Aorta (tissue), 5 donors: ENCODE measurements at places on chromosomes 7 and 10. TPM values are rescaled to one million over a fixed set of nuclear protein-coding genes. Genes with fewer than 3 reads are reported as not detected.

- H3K27me3 ChIP-seq, result no peaks in the 10 kb centered on the region
- H3K36me3 ChIP-seq, result no peaks in the 10 kb centered on the region
- no peak overlapping the region for H3K27ac ChIP-seq
- H3K4me3 ChIP-seq, result no peak overlapping the region
These were observed 55.0 kb downstream of the C1GALT1 start for GRCh38 chr7:7237201-7237977.

DNA sequence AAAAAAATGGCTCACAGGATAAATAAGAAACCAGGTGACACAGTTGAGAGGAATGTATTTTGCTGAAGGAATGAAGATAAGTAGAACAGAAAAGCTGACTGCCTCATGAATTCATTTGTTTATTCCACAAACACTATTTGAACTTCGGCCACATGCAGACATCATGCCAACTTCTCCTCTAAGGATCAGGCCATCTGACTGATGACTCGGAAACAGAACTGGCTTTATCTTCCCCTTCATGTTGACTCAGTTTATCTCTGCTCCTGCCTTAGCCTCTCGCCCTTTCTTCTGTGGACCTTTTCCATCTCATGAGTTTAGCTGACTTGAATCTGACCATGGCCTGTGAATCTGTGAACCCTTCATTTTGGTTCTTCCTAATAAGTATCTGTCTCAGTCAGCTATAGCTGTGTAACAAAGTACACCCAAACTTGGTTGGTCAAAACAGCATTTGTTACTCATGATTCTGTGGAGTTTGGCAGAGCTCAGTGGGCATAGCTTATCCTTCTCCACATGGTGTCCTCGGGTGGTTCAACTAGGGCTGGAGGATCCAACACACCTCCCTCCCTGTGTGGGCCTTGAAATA is 44.0 kb upstream of the GRID1 start:
- DNase-seq, result no peak
- no peak overlapping the region for H3K4me3 ChIP-seq
- H3K27ac ChIP-seq, result peak overlapping the region; percentile 95
- H3K4me1 ChIP-seq, result no peaks in the 10 kb centered on the region
- H3K36me3 ChIP-seq, result no peaks in the 10 kb centered on the region
- H3K27me3 ChIP-seq, result no peaks in the 10 kb centered on the region

GRCh38 chr7:80876894-80877414 is 41.9 kb downstream of the SEMA3C start:
- H3K27ac ChIP-seq, result no peak overlapping the region
- no peak overlapping the region for H3K4me3 ChIP-seq
- DNase-seq, result no peak
- H3K27me3 ChIP-seq, result no peaks in the 10 kb centered on the region
- peaks cover 1% of the 10 kb centered on the region for H3K4me1 ChIP-seq
- H3K36me3 ChIP-seq, result no peaks in the 10 kb centered on the region

OLAH gene
- not detected for total RNA-seq

NUPR2 gene
- total RNA-seq, result 1.1 TPM
